ENCODE measurements at places on chromosomes 5 and 9. TPM values are rescaled to one million over a fixed set of nuclear protein-coding genes. Genes with fewer than 3 reads are reported as not detected.

- no peak overlapping the region for H3K4me3 ChIP-seq
- no peak overlapping the region for H3K27ac ChIP-seq
- peaks cover 34% of the 10 kb centered on the region for H3K27me3 ChIP-seq
- peaks cover 15% of the 10 kb centered on the region for H3K4me1 ChIP-seq
Observed at GRCh38 chr9:127118597-127119319, 3.7 kb downstream of the ANGPTL2 start.

GRCh38 chr9:93532141-93532540 lies 44.2 kb upstream of the PHF2 start:
- peaks cover 64% of the 10 kb centered on the region for H3K36me3 ChIP-seq
- no peaks in the 10 kb centered on the region for H3K27me3 ChIP-seq
- H3K4me1 ChIP-seq, result peaks cover 13% of the 10 kb centered on the region
- no peak for DNase-seq
- no peak overlapping the region for H3K27ac ChIP-seq

DNA sequence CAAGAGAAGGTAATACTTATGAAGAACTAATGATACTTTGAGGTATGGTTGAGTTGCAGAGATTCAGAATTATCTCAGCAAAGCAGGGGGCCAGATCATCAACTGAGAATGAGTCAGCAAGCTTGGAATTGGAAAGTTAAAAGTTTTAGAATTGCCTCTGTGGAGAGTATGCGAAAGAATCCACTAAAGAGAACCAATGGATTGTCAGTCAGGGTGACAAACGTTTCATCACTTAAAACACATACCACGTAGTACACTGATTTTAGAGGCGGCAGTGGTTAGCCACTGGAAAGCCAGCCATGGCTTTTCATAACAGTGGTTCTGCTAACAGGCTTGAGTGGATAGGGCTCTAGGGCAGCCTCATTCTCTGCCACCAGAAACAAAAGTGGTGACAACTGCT lies 30.7 kb downstream of the AOPEP start:
- H3K4me3 ChIP-seq, result no peak overlapping the region
- DNase-seq, result no peak
- peaks cover 7% of the 10 kb centered on the region for H3K36me3 ChIP-seq
- no peaks in the 10 kb centered on the region for H3K27me3 ChIP-seq
- no peak overlapping the region for H3K27ac ChIP-seq
- peaks cover 4% of the 10 kb centered on the region for H3K4me1 ChIP-seq

DNA sequence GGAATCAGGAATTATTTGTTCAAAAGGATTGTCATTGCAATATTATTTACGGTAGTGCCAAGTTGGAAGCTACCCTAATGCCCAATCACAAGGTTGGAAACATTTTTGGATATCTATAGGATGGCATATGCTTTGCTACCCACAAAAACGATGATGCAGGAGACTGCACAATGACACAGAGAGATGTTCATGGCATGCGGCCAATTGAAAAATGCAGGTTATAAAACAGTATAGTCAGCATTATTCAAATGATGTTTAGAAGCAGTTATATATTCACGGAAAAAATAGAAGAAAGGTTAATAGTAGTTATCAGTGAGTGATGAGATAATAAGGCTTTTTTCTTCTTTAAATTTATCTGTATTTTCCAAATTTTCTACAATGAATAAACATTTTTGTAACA lies 5.9 kb upstream of the ACSL6 start:
- DNase-seq, result peak; percentile 51
- peaks cover 51% of the 10 kb centered on the region for H3K4me1 ChIP-seq
- H3K27me3 ChIP-seq, result peaks cover 58% of the 10 kb centered on the region
- peaks cover 3% of the 10 kb centered on the region for H3K36me3 ChIP-seq
- peak overlapping the region; percentile 55 for H3K4me3 ChIP-seq

DNA sequence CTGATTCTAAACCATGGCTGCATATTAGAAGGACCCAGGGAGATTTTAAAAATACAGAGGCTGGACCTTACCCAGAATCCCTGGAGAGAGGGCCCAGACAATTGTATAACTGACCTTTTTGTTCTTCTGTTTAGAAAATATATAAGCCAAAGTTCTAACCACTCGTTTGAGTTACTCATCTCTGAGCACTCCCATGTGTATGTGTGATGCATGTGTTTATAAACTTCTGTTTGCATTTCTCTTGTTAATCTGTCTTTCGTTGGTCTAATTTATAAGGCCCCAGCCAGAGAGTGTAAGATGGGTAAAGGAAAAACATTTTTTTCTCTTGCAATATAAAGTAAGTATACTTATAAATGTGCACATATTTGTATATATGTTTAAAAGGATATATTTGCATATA lies 443.9 kb downstream of the ZNF608 start:
- H3K27me3 ChIP-seq, result no peaks in the 10 kb centered on the region
- no peak overlapping the region for H3K27ac ChIP-seq
- H3K36me3 ChIP-seq, result no peaks in the 10 kb centered on the region
- no peaks in the 10 kb centered on the region for H3K4me1 ChIP-seq
- H3K4me3 ChIP-seq, result no peak overlapping the region
- DNase-seq, result no peak

GRCh38 chr5:146032911-146033310 lies 72.5 kb downstream of the PLAC8L1 start:
- H3K4me3 ChIP-seq, result no peak overlapping the region
- H3K4me1 ChIP-seq, result no peaks in the 10 kb centered on the region

DNA sequence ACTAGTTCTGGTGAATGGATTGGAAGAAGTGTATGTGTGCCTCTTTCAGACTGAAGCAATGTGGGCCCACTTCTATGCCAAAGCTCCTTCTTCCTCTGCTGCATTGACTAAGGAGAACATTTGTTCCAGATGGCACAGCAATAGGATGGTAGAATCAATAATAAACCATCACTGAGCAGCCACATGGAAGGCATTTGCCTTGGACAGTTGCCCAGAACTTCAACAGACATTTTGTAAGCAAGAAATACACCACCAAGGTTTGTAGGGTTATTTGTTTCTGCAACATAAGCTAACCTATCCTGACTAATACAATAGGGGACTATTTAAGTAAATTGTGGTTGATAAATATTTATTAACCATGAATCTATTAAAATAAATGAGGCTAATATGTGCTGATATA lies 37.7 kb upstream of the CSNK1G3 start:
- no peaks in the 10 kb centered on the region for H3K4me1 ChIP-seq
- DNase-seq, result no peak
- H3K4me3 ChIP-seq, result no peak overlapping the region
- H3K27me3 ChIP-seq, result peaks cover 17% of the 10 kb centered on the region
- H3K27ac ChIP-seq, result no peak overlapping the region

The MOB3B gene
- 0.82 TPM for total RNA-seq

The PTPN3 gene
- 3.6 TPM for total RNA-seq

The OR1J4 gene
- total RNA-seq, result 0.21 TPM

The ZDHHC11B gene
- total RNA-seq, result not detected
